ENCODE measurements at places on chromosomes 7 and 10.

- DNase-seq = no peak
Observed at GRCh38 chr10:88097536-88097935, 234.1 kb downstream of the PTEN start.

- DNase-seq = no peak
Observed at GRCh38 chr7:43351683-43352082, 231.2 kb upstream of the STK17A start.

- DNase-seq = peak; percentile 84
Observed at GRCh38 chr7:15685358-15686294, 857 bp downstream of the MEOX2 start.

DNA sequence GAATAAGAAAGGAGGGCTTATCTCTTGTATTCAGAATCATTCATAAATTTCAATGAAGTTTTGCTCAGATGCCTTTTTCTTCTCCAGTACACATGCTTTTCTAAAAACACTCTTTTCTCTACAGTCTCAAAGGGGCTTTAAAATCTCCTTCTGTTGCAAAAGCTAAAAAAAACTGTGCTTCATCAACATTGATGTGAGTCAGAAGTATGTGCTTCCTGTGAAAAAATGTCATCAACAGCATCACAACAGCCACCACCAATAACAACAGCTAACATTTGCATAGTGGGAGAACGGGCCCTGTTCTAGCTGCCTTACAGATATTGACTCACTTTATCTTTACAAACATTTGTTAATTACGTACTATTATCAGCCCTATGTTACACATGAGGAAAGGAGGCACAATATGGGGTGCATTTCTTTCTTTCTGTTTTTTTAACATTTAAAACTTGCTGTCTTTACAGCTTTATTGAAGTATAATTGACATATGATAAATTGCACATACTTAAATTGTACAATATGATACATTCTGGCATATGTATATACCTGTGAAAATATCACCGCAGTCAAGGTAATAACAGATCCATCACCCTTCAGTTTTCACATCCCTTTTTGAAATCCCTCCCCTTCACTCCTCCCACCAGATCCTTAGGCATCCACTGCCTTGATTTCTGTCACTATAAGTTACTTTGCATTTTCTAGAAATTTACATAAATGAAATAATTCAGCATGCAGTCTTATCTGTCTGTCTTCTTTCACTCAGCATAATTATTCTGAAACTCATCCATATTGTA lies 1605.4 kb upstream of the LRRTM3 start:
- no peak for DNase-seq

DNA sequence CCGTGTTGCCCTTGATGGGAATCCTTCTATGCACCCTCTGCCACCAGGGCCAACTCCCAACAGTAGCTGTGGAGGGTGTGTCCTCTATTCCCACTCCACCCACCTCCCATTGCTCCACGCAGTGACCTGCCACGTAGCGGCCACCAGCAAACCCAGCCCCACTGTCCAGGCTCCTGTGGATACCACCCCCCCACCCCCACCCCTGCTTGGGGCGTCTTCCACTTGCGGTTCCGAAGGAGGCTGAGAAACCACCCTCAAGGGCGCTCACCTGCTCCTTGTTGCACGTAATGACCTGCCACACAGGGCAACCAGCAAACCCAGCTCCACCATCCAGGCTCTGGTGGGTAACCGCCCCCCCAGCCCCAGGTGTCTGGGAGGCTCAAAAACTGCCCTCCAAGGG lies 72.0 kb downstream of the DIP2C start:
- no peak for DNase-seq

DNA sequence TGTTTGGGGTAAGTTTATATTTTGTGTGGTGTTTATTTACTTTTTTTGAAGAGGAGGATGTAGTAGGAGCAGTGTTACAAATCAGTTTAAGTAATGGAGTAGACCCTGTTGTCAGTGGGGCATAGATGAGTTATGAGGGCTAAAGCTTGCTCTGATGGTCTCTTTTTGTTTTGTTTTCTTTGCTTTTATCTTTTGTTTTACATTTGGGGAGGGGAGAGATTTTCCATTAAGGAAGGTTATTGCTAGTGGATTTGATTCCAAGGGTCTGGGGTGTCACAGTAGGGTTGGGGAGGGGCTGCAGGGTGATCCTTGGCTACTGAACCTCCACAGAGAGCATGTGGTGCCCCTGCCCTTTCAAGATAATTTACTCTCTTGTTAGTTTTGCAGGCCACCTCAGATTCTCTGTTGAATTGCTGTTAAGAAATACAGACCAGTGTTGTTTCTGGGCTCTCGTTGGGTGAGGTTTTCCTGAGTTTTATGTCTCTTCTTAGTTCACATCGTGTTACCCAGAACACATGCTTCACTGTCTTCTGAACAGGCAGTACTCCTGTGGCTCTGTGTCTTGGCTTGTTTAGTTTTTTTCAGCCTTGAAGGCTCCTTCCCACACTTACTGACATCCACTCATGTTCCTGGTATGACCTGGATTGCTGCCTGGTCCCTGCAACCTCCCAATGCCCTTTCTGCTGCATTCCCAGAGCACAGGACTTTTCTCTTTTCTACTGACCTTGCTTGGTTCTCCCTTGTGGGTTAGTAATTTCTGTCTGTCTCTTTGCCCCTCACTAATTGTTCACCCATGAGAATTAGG lies 4.2 kb downstream of the KIFBP start:
- DNase-seq = no peak
